NCI-H1105 treated with DMSO at 0.1 percent for 48 hours (cell line): ENCODE measurements at places on chromosomes 2 and 18.

DNA sequence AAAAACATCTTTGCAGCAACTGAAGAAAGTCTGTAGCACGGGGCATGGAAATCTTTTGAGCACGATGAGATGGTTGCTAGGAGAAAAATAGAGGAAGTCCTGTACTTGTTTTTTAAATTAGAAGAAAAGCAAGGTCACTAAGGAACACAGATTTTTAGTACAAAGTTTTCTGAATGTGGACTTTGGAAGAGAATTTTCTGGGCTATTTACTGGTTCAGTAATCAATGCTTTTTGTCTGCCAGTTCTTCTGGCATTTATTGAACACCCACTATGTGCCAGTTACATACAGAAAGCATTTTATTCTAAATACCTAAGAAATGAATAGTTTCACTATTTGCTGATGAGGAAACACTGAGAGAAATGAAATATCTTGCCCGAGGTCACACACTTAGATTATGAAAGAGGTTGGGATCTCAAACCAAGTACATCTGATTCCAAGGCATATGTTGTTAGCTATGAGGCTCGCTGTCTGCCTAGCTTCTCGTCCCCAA is 15.6 kb upstream of the MAP3K20 start:
- DNase-seq: no peak

DNA sequence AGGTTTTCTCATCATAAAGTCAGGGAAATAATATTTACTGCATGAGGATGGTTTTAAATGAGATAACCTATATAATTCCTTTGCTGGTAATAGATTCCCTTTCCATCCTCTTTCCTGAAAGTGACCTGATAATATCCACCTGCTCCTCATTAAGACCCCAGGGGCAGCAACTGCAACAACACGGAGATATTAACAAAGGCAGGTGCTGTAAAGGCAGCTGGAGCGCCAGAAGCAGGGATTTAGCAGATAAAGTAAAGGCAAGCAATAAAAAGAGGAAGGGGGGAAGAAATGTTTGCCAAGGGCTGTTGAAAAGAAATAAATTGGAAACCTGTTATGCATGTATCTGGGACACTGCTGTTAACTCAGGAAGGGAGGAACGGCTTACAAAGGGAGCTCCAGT is 472.6 kb upstream of the KLHL29 start:
- DNase-seq: no peak

DNA sequence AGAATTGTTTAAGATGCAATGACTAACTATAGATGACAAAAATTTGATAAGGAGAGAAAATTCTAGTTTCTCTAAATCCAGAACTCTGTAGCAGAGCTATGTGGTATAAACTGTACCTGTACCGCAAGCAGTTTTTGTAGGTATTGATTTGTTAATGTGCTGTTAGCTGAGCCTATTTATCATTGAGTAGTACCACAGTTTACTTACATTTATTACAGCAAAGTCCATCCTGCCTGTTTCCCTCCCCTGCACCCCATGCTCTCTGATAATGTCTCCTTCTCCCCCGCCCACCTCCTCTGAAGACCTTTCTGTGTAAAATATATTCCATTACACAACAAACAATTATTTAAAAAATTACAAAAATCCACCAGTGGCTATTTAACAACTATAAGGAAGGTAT is 170.6 kb downstream of the RNF152 start:
- no peak for DNase-seq

DNA sequence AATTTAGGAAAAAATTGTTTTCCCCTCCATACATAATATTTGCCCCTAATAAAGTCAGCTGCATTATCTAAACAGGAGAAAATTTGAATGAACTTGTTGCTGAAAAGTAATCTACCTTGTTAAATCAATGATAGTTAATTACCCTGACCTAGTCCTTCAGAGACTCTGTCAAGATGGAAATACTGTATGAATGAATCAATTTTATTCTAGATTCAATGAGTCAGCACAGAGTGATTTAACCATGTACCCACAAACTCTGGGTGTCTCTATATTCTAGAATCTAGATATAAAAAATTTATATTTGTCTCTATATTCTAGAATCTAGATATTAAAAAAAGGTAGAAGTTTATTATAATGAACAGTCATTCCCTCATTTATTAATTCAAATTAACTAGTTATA is 36.2 kb downstream of the NDUFAF7 start:
- no peak for DNase-seq
